EH (cell line): ENCODE measurements at places on chromosomes 16 and 17.
A peak's percentile ranks its signal among the peaks of the same experiment; 100 is the strongest.

GRCh38 chr16:67039260-67040020, 10.5 kb downstream of the CBFB start:
- DNase-seq, result peak; percentile 34

- no peak for DNase-seq
Measured at GRCh38 chr16:8727131-8727806, 52.9 kb downstream of the ABAT start.

DNA sequence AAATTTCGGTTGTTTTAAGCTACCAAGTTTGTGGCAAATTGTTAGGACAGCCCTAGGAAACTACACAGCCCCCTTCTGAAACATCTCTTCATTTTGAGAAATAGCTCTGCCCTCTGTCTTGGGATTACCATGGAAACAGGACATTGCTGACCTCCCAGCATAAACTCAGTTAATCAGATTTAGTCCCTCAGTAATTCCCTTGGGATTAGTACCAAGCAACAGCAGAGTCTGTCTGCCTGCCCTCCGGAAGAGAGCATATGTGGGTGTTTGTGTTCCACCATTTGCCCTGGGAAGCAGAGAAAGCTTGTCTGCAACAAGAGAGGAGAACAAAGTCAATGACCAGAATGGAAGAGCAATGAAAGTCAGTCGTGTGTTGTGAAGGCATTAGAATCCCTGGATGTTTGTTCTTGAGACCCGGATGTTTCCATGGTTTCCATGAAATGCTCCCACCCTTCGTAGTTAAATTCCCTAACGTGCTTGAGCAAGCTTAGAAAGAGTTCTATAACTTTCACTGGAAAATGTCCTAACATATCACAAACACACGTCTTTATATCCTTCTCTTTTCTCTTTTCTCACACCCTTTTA, 26.2 kb downstream of the NUDT7 start:
- no peak for DNase-seq

- DNase-seq, result peak; percentile 9
Measured at GRCh38 chr16:2151188-2152091, 3.0 kb downstream of the RAB26 start.

DNA sequence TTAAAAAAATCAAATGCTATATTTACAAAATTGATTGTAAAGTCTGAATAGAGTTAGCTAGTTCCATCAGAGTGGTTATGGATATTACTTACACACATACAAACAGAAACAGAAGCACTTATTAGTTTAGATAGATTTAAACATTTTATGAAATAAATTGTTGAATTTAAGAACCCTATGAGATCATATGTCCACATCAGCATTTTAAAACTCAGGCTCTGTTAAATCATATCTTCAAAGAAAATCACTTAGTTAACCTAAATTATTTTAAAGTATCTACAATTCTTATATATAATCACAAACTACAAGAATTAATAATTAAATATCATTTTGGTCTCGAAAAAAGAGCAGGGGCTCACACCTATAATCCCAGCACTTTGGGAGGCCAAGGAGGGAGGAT, 42.5 kb downstream of the HELZ start:
- DNase-seq, result no peak

GRCh38 chr16:28106467-28107215, 43.1 kb upstream of the GSG1L start:
- DNase-seq, result no peak

DNA sequence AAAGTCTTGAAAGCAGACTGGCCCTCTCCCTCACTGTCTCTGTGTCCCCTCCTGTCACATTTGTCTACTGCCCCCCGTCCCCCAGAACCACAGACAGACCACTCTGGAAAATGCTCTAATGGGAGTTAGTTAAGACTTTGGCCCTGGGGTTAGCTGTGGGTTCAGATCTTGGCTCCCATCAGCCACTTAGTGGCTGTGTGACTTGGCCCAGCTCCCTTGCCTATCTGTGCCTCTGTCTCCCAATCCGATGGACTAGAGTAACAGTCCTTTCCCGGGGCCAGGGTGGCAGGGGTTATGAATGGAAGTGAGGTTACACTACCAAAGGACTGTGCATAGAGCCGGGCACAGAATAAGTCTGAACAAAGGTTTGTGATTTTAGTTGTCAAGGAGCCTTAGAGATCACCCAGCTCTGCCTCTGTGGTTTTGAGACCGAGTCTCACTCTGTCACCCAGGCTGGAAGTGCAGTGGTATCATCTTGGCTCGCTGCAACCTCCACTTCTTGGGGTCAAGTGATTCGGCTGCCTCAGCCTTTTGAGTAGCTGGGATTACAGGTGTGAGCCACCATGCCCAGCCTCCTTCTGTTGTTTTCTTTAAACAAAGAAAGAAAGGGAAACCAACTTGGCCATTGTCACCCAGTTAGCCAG, 23.7 kb downstream of the PPL start:
- DNase-seq, result no peak

GRCh38 chr17:5508810-5509209, 22.4 kb downstream of the MIS12 start:
- DNase-seq, result peak; percentile 75

GRCh38 chr17:50630524-50631194, 4.0 kb upstream of the ABCC3 start:
- DNase-seq, result peak; percentile 35

- no peak for DNase-seq
Measured at GRCh38 chr16:22357635-22357971, 16.8 kb downstream of the CDR2 start.

- no peak for DNase-seq
Measured at GRCh38 chr17:69851736-69852135, 223.3 kb upstream of the KCNJ16 start.

DNA sequence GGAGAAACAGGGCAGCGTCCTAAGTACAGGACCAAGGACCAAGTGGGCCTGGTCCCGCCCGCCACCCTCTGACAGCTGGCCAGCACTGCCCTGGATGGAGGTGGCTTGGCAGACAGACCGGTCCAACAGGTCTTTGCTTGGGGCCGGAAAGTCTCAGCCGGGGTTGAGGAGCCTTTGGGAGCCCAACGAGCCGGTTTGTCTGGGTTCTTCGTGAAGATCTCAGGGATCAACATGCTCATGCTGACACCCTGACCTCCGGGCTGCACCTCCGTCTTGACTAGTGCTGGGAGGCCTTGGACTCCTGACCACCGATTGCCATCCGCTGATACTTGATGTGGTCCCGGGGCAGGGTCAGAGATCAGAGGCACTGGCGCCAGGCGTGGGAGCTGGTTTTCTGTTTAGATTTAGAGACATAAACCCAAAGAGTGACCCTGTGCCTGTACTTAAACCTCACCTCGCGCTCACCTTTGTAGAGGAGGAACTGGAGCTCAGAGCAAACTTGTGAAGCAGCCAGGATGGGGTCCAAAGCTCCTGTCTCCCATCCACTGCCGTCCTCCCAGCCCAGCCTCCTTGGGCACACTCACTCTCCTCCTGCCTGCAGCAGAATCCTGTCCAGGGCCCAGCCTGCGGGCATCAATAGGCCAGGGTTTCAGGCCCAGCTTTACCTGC, 92.1 kb upstream of the GSE1 start:
- no peak for DNase-seq

DNA sequence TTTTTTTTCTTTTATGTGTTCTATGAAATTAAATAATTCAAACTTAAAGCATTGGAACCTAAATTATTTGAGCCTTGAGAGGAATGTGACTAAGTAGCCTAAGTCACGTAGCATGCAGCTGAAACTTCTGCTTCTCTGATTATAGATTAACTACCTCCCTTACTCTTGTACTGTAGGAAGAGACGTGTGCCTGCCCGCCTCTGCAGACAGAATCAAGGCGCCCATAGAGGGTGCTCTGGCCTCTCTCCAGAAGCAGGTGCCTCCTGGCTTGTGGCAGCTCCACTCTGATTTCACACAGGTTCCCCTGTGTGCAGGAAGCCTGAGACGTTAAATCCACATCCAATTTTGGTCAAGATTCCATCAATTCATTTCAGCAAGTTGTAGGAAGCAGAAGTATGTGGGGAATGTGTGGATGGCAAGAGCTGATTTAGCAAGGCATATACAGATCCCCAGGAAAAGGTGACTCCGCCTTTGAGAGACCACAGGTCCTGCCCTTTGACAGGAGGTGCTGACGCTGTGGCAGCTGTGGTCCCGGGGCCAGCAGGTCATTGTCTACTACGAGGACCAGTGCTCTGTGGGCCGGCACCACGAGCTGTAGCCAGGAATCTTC, 1418.8 kb downstream of the CDH11 start:
- no peak for DNase-seq

GRCh38 chr17:6567528-6568183, 11.3 kb upstream of the PITPNM3 start:
- DNase-seq, result no peak

DNA sequence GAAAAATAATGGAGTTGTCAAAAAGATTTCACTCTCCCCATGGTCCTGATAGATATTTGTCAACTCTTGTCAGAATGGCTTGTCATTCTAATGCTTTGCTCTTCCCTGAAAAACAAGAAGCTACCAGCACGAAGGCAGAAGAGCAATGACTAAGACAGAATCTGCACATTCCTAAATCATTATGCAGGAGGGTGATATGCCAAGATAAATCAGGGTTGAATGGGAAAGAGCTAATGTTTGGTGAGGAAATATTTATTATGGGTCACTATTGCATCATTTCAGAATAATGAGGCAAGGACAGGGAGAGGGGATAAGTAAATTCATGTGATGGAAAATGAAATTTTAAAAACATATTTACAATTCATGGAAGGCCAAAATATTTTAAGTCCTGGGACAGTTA, 297.5 kb upstream of the XYLT1 start:
- peak; percentile 95 for DNase-seq

DNA sequence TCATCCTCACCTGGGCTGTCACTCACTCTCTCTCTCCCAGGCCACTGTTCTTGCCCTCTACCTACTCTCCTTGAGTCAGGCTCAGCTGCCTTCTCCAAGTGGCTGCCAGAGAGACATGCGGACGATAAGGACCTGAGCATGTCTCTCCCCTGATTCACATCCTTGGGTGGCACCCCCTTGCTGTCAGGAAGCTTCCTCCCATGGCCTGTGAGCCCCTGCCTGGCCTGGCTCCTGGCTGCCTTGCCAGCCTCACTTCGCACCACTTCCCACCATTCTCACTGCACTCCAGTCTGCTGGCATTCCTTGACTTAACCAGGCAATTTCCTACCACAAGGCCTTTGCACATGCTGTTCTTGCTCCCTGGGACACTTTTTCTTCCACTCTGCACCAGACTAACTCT, 2.7 kb upstream of the ALDH3A1 start:
- DNase-seq, result no peak

DNA sequence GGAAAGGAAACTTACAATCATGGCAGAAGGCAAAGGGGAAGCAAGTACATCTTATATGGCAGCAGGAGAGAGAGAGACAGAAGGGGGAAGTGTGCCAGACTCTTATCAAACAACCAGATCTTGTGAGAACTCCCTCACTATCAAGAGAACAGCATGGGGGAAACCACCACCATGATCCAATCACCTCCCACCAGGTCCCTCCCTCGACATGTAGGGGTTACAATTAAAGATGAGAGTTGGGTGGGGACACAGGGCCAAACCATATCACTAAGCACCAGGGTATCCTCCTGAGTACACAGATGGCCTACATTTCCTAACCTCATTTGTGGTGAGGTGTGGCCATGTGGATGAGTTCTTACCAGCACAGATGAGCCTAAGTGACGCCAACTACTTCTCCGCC, 348.6 kb upstream of the ZFHX3 start:
- DNase-seq, result no peak

- peak; percentile 67 for DNase-seq
Measured at GRCh38 chr17:14672830-14673229, 371.9 kb downstream of the HS3ST3B1 start.

GRCh38 chr17:44781551-44782325, 22.9 kb downstream of the ADAM11 start:
- DNase-seq, result no peak

DNA sequence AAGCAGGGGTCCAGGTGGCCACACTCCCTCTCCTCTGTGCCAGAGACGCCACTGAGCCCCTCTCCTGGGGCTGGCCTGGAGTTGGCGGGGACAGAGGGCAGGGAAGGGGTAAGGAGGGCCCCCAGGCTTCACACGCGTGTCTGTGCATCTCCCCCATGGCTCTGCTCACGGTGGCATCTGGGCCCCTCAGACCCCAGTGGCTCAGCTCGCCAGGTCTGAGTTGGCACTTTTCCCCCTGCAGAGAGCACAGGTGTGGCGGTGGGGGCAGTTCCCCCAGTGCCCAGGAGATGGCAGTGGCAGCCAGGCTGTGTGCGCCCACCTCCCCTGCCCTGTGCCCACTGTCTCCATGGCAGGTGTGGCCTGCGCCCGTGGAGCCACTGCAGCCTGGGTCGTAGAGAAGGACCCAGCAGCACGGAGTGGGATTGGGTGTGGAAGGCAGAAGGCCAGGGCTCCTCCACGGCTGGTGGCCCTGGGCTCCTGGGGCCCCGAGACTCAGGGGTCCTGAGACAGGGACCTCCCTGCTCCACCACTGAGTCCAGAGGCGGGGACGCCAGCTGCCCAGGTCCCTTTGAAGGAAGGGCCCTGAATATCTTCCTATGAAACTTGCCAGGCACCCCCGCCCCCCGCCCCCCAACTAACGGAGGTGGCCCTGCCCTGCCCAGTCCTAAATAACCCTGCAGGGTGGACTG, 4.3 kb upstream of the APRT start:
- peak; percentile 21 for DNase-seq

GRCh38 chr17:13544292-13544691, 57.4 kb downstream of the HS3ST3A1 start:
- peak; percentile 96 for DNase-seq
